A549 (cell line): ENCODE measurements at places on chromosomes 12 and 14. TPM values are rescaled to one million over a fixed set of nuclear protein-coding genes. Genes with fewer than 3 reads are reported as not detected.
A peak's percentile ranks its signal among the peaks of the same experiment; 100 is the strongest.

DNA sequence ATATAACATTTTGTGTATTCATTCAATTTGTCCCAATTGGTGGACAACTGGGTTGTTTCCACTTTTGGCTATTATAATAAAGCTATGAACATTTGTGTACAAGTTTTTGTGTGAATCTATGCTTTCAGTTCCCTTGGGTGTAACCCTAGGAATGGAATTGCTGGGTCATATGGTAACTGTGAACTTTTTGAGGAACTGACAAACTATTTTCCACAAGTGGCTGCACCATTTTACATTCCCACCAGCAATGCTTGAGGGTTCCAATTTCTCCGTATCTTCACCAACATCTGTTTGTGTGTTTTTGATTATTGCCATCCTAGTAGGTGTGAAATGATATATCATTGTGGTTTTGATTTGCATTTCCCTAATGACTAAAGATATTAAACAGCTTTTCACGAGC, 13.0 kb downstream of the LPCAT3 start:
- DNase-seq = no peak

DNA sequence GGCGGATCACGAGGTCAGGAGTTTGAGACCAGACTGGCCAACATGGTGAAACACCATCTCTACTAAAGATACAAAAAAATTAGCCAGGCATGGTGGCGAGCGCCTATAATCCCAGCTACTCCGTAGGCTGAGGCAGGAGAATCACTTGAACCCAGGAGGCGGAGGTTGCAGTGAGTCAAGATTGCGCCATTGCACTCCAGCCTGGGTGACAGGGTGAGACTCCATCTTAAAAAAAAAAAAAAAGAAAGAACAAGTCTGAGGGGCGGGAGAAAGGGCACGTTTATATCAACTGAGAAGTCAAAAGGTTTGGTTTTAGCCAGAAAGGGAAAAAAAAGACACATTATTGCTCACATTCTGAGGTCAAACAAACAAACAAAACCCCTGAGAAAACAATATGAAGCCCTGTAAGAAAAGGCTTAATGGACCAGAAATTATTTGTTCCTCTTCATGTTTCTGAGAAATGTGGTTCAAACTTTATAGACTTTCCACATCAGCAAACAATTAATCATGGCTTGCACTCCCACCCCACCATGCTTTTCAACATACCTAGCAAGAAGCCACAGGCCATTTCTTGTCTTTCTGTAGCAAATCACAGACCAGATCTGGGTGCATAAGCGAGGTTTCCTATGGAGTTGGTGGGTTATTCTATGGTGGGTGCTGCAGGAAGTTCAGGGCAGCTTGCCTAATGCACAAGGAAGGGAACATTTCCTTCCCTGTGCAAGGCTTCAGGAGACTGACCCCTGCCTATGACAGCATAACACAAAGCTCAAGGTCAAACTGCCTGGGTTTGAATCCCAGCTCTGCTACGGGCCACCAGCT, 80.1 kb downstream of the SSPN start:
- peak; percentile 21 for DNase-seq

DNA sequence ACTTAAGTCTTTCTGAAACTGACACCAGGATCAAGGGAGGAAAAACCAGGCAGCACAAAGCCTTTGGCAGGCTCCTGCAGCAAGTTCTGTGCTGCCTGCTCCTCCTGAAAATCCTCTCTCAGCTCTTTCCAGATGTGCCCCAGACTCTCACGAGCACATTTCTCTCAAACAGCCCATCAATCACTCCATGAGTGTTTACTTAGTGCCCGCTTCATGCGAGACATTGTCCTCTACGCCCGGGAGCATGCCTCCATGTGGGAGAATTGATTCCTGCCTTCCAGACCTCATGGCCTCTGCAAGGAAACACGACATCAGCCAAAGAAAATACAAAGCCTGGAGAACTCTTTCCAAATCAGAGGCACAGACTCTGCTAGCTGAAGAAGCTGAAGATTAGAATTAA, 46.5 kb upstream of the TSPAN11 start:
- no peak for DNase-seq

DNA sequence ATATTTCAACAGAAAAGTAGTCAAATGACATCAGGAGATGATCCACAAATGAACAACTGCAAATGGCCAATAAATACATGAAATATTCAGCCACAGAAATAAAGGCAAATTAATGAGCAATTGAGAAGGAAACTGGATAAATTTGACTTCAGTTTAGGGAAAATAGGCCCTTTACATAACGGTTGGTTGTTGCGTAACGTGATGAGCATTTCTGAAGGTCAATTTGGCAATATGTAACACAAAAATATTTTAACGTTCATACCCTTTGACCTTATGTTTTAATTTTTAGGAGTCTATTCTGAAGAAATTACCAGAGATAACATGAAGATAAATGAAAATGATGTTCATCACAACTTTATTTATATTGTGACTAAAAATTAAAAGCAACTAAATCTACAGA, 14.7 kb upstream of the MSRB3 start:
- no peak for DNase-seq

GRCh38 chr12:13144266-13144828, 40.9 kb upstream of the GSG1 start:
- no peak for DNase-seq

- DNase-seq = no peak
Measured at GRCh38 chr12:92861381-92861780, 67.7 kb downstream of the EEA1 start.

DNA sequence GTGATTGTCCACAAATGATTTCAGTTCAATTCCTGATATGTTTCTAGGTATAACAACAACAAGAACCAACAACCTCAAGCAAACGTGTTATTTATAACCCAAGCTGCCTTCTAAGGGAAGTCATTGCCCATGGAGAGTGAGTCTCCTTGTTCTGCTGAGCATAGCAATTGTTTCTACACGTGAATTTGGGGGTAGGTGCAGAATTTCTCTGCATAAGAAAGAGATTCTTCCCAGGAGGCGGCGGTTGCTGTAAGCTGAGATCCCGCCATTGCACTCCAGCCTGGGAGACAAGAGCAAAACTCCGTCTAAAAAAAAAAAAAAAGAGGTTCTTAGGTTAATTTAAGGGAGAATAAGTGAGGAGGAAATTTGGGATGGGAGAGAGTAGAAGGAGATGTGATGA, 226.5 kb upstream of the PELI2 start:
- DNase-seq = no peak

DNA sequence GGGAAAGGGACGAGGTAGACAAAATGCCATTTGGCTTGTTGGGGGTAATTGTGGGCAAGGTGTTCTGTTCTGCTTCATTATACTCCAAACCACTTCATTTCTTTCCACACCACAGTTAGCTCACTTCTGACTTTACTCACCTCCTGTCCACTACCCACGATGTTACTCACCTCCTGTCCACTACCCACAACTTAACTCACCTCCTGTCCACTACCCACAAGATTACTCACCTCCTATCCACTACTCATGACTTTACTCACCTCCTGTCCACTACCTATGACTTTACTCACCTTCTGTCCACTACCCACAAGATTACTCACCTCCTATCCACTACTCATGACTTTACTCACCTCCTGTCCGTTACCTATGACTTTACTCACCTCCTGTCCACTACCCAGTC, 10.1 kb upstream of the TWF1 start:
- DNase-seq = no peak

GRCh38 chr14:58776516-58776915, 138.8 kb downstream of the DACT1 start:
- DNase-seq = no peak

DNA sequence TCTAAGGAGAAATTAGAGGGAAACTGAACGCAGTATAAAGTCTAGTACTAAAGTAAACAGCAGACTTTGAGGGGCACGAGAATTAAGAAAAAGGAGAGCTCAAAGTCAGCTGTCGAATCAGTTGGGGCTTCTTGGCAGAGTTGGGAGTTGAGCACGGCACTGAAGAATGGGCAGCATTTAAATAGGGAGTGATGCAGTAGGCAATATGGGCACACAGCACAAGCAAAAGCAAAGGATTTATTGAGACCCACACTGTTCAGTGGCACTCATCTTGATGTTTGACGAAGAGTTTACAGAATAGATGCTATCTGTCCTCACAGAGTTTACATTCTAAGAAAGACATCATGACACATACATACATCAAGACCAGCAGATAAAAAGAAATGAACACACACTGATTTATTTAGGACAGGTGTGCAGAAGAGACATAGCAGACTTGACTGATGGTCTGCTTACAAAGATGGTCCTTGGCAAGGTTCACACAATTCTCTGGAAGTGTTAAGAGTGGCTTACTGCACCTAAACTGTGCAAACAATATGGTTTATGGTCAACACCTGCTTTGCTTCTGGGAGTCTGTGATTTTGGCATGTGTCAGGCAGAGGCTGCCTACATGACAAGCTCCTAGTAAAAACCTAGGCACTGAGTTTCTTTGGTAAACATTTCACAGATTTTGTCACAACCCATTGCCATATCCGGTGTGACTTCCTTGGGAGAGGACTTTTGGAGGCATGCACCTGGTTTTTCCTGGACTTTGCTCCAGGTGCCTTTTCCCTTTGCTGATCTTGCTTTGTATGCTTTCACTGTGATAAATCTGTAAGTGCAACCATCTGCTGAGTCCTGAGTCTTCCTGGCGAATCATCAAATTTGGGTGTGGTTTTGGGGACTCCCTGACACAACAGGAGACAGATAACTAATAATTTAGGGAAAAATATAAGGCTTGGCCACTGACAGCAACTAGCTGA, 26.3 kb downstream of the ALKBH1 start:
- no peak for DNase-seq

GRCh38 chr12:108525681-108526080, 10.6 kb downstream of the FICD start:
- no peak for DNase-seq

GRCh38 chr12:29053567-29053966, 95.5 kb upstream of the FAR2 start:
- DNase-seq = peak; percentile 18

GRCh38 chr12:57006809-57007475, 596 bp upstream of the ZBTB39 start:
- no peak for DNase-seq

DNA sequence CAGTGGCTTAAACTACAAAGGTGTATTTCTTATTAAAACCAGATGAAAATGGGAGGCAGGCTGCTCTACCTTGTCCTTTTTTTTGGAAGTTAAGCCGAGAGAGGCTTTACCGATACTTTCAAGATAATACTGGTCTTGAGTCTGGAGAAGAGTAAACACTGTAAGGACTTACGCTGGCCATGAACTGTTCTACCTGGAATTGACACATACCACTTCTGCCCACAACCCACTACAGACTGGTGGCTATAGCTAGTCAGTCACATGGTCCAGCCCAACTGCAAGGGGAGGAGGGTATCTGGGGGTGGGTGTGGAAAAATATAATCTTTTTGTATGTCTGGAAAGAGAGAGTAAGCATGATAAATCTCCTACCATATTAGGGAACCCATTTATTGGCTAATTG, 4.4 kb upstream of the FUT8 start:
- no peak for DNase-seq

- DNase-seq = no peak
Measured at GRCh38 chr12:71838676-71839075, 883 bp upstream of the TBC1D15 start.

The GPR162 gene
- 1.7 to 2.4 TPM (median 1.7 TPM) in 3 replicates for polyA plus RNA-seq

The AMDHD1 gene
- polyA plus RNA-seq = 3.5 to 4.1 TPM (median 4.1 TPM) in 3 replicates

The TMPRSS12 gene
- polyA plus RNA-seq = not detected in 3 replicates
